Stimulated activated CD4-positive, alpha-beta T cell treated with anti-CD3 and anti-CD28 coated beads, Interleukin-2, amount 100 ng/mL, for 24 hours (primary cell): ENCODE measurements at places on chromosomes 13 and 19.

DNA sequence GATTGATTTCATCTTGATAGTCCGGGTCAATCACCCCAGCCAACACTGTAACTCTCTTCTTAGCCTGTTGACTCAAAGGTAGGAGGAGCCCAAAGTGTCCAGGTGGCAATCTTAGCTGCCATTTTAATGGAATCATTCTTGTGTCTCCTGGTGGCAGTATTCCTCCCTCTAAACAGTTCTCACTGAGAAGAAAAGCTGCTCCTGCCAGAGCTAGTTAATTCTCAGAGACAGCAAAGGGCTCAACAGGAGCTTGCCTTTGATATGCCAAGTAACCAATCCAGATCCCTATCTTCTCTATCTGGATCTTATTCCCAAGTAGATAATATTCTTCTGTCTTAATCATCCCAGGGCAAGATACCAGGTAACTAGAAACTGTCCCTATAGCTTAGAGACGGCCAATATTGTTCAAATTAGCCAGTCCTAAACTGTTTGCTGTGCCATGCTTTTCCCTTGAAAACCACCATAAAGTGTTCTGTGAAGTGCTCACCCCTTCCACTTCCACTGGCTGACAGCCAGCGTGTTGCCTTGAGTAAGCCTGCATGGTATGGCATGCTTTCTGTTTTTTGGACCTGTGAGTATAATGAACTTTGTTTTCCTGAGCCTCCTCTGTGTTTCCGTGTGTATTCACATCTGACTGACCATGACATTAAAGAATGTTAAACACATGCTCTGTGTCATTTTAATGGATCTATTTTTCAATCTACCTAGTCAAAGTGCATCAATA is 463.7 kb upstream of the SLITRK5 start:
- DNase-seq: no peak

DNA sequence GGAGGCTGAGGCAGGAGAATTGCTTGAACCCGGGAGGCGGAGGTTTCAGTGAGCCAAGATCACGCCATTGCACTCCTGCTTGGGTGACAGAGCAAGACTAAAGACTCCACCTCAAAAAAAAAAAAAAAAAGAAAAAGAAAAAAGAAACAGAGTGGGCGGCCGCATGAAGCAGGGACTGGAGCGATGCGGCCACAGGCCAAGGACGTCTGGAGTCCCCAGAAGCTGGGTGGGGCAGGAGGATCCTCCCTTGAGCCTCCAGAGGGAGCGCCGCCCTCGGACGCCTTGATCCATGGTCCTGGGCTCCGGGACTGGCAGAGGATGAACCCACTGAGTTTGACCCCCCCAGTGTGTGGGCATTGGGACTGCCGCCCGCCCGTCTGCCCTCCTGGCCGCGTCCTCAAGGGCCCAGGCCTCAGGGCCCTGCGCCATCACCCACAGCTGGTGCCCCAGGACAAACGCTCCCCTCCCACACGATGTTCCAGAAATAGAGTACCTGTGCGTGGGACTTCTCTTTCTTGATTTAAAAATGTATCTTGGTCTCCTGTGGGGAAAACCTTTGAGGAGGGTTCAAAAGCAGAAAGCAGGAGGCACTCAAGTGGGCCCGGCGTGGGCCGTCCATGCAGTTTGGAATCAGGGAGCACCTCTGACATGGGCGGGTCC is 15.5 kb downstream of the BTBD2 start:
- no peak for DNase-seq

DNA sequence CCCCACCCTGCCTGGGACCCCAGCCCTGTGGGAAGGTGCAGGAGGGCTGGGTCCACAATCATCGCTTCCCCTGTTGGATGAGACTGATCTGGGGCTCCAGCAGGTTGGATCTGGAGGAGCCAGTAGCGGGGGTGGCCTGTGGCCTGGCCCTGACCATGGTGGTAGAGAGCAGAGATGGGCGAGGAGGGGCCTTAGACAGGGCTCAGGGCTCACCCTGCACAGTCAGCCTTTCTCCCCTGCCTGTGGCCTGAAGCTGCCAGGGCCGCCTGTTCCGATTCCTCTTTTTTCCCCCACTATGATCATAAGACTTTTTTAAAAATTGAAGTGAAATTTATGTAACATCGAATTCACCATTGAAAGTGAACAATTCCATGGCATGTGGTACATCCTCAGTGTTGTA is 18.2 kb downstream of the SIN3B start:
- DNase-seq: no peak

- no peak for DNase-seq
These were observed 1.2 kb downstream of the NRTN start for GRCh38 chr19:5806133-5806489.

- peak; percentile 28 for DNase-seq
These were observed 232.9 kb downstream of the FOXO1 start for GRCh38 chr13:40433577-40433976.

DNA sequence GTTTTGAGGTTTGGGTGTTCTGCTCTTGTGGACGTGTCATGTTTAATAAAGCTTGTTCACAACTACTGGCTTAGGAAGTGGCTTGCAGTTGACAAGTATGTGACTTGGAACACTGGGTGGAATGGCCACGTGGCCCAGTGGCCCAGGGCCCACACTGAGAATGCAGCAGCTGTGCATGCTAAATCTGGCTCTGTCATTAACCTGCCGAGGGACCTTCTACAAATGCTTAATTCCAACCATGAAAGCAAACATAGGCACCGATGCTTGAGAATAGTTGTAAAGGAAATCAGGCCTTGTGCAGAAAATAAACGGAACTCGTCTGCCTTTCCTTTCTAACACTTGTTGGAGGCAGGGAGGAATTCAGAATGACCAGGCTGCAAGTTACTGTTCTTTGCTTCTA is 11.6 kb upstream of the CLDN10 start:
- DNase-seq: no peak

GRCh38 chr19:47761566-47761965 is 16.2 kb downstream of the NOP53 start:
- no peak for DNase-seq

- no peak for DNase-seq
These were observed 172.7 kb upstream of the MAB21L1 start for GRCh38 chr13:35649162-35649561.

GRCh38 chr13:26600343-26600742 is 42.9 kb downstream of the WASF3 start:
- DNase-seq: no peak

DNA sequence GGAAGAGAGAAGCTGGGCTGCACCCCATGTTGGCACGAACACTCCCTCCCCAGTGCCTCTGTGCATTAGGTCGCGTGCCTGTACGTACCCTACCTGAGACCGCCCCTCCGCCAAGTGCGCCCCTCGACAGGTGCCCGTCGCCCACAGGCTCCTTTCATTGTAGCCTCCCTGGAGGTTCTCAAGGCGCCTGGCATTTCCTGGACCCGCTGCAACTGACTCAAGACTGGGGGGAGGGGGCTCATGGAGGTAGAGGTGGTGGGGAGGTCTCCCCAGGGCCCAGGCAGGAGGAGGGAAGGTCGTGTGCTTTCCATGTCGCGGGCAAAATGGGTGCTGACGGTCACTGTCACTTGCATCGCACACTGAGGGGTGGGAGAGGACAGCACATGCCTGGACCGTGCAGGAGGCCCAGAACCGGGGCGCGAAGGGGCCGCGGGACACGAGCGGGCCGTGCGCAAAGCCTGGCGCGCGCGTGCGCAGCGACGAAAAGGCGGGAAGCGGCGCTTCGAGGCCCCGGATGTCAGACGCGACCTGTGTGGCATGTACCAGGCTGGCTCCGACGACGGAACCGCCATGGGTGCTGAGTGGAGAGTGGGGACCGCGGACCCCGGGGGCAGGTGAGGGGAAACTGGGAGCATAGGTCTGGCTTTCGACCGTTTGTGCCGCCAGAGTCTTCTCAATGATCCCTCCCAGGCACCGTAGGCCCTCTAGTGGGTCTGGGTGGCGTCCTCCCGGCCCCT is 16.5 kb downstream of the NFIX start:
- no peak for DNase-seq

DNA sequence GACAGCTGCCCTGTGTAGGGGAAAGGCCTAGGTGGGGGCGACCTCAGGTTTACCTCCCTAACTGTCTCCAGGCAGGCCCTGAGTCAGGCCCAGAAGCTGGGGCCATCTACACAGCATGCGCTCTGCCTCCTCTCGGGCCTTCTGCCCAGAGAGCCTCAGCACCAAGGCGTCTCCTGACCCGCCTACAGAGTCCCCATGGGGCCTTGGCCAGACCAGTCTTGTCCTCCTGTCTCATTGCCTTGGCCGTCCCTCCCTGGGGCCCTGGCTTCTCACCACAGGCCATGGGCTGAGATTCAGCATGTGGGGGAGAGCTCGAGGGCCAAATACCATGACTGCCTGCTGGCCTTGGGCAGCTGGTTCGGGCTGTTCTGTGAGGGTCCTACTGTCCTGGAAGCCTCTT is 59.0 kb downstream of the SMARCA4 start:
- no peak for DNase-seq

DNA sequence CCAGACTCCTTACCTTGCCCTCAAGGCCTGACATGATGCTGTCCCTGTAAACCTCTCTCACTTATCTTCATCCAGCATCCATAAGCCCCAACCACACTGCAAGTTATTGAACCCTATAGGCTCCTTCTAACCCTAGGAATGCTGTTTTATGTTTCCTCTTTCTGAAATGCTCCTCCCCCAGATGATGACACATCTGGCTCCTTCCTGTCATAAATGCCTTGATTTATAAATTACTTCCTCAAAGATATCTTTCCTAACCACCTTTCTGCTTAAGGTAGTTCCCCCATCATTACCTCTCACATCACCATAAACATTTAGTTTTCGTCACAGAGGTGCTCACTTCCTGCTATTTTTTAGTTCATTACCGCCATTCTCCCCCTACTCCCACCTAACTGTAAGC is 12.3 kb downstream of the RUBCNL start:
- DNase-seq: no peak

GRCh38 chr13:110155072-110155471 is 151.9 kb downstream of the COL4A1 start:
- DNase-seq: no peak

DNA sequence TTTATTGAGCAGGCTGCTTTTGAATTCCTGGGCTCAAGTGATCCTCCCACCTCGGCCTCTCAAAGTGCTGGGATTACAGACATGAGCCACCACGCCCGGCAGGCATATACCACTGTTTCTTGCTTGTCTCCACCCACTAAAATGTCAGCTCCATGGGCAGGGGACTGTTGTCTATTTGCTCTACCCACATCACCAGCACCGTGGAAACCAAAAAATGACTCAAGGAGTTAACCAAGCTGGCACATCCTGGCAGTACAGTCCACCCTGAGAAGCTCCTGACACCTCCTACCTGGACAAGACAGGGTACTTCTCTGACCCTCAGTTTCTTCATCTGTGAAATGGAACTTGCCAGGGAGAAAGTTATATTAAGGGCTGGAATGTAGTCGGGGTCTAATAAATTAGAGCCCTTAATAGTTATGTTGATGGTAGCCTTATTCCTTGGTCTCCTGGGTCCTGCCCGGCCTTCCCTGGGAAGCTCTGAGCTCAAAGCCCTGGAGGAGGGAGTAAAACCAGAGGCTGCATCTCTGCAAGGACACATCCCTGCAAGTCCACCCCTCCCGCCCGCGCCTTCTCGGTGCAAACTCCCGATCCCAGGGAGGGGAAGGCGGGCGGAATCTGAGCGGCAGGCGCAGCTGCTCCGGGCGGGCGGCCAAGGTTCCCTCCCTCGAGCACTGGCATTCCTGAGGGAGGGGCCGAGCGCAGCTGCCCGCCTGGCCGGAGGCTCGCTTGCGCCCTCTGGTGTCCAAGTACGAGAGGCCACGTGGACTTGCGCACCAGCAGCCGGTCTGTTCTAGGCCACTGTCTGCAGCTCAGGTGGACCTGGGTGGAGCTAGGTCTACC is 14.1 kb downstream of the RDH8 start:
- peak; percentile 90 for DNase-seq

GRCh38 chr13:49502954-49503353 is 7.2 kb downstream of the PHF11 start:
- no peak for DNase-seq

- DNase-seq: no peak
These were observed 845.8 kb upstream of the SLITRK5 start for GRCh38 chr13:86825410-86825809.

GRCh38 chr19:51093510-51094345 is 11.0 kb upstream of the KLK14 start:
- no peak for DNase-seq

- DNase-seq: no peak
These were observed 39.9 kb upstream of the PSPC1 start for GRCh38 chr13:19822673-19823072.

- peak; percentile 55 for DNase-seq
These were observed 21.0 kb downstream of the EPSTI1 start for GRCh38 chr13:42970824-42971690.

DNA sequence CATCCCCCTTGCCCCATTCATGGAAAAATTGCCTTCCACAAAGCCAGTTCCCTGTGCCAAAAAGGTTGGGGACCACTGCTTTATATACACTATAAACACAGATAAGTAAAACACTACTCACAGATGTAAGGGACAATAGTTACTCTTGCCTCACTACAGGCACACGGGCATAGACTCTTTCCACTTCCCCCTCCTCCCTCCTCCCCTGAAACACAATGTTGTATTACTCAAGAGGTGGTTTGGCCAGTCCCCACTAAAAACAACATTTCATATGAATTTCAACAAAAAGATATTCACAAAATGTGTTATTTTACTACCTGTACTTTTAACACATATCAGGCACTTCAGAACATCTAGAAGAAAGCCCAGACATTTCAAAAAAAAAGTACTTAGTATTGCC is 45.1 kb downstream of the EPSTI1 start:
- DNase-seq: no peak

DNA sequence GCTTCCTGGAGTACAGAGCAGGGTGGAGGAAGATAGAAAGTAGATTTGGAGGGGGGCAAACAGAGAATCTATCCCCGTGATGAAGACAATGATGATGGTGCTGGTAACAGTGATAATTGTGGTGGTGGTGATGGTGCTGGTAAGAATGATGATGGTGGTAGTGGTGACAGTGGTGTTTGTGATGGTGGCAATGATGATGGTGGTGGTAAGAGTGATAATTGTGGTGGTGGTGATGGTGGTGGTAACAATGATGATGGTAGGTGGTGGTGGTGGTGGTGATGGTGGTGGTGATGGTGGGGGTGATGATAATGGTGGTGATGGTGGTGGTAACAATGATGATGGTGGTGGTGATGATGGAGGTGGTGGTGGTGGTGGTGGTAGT is 169.8 kb downstream of the TSHZ3 start:
- no peak for DNase-seq

DNA sequence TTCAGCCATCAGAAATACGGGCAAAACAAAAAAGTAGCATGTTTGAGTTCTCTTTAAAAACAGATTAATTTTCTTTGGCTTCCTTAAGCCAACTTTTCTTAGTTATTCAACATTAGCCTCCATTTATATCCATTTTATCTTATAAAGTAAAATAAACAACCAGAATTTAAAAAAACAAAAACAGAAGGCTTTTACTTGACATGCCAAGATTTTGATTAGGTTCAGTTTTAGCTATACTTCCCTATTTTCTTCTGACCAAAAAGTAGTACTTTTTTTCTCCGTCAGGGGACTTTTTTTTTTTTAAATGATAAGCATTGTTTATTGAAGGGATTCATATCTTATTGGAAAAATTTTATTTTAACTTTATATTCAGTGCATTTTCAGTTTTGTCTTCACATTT is 18.1 kb downstream of the RNASEH2B start:
- DNase-seq: no peak
